ENCODE measurements at places on chromosomes 2 and 18.

GRCh38 chr2:54770676-54771075 lies 47.2 kb downstream of the EML6 start:
- no peak for DNase-seq

GRCh38 chr18:37355772-37356171 lies 209.8 kb downstream of the CELF4 start:
- no peak for DNase-seq

- DNase-seq: no peak
Measured at GRCh38 chr18:31825772-31826171, 65.1 kb upstream of the SLC25A52 start.

DNA sequence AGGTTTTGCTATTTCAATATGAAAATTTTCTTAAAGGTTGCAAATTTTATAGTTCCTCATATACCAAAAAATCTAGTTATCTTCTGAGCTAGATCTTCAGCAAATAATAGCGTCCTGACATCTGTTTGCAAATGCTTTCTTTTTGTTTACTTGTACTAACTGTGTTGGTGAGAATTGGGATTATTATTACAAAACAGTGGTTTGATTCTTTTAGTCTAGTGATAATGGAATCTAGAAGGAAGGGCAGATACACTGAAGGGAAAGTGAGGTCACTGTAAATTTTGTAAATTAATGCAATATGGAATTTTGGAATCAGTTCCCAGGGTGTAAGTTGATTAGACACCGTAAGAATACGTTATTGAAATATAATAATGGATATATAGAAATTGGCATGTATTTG lies 36.2 kb upstream of the NT5C1B start:
- no peak for DNase-seq

DNA sequence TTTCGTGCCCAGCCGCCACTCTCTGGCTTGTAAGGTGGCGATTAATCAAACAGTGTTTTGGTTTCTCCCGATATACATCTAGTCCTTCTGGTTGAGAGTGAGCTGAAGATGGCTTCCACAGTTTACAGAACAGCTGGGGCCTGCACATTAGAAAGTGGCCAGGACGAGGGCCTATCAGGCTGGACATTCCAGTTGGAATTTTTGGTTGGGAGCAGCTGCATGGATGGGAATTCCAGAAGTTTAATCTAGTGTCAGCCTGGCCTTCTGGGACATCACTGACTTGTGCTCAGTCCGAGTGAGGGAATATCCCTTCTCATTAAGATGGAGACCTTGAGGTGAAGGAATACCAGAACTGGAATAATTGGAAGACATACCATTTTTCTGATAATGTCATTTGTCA lies 118.1 kb upstream of the SIX2 start:
- no peak for DNase-seq

DNA sequence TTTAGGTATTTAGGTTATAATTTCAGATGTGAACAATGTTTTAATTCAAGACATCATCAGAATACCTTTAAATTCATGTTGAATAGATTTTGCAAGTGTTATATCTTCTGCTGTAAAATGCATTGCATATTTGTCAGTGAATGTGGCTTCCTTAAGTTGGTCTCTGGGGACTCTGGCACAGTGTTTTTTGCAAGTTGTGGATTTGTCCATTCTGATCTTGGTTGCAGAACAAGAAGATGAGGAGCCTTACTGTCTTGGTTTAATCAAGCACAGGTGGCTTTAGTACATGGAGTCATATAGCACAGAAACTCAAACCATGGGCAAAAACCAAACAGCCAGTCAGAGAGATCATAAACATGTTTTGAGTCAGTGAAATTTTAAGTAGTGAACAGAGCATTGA lies 135.7 kb downstream of the ARHGAP28 start:
- DNase-seq: no peak

Data from activated CD8-positive, alpha-beta memory T cell treated with anti-CD3 and anti-CD28 coated beads for 48 hours (primary cell).